ENCODE measurements at places on chromosomes 16 and 17.

DNA sequence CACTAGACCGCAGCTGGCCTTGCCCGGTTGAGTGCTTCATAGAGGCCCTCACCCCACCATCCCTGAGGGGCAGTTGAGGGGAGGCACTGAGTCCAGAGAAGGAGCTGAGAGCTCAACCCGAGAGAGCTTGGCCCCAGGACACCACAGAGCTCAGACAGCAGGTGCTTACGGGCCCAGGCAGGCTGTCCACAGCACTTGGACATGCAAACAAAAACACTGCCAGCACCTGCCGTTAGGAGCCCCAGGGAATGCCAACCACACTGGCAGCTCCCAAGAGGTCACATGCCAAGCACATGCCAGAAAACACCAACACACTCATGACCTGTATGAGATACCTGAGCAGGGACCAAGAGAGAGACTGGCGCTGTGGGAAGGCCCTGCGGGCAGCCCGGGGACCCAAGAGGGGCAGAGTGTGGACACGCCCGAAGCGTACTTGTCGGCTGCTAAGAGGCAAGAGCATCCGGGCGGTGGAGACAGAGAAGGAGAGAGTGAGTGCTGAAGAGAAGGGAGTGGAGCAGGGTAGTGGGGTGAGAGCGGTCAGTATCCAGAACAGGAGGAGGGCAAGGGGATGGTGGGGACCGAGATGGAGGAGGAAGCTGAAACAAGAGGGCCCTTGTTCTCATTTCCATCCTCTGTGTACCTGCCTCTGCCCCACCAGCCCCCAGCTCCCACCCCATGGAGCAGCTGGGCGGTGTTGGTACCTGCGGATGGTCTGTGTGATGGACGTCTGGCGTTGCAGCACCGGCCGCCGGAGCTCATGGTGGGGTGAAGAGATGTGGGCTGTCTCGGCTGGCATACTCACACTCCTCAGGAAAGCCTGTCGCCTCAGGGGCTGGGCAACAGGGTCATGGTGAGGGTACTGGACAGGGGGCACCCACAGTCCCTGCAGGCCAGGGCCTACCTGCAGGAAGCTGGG is 8.2 kb downstream of the RHBDF1 start:
- no peak for DNase-seq

- no peak for DNase-seq
Observed at GRCh38 chr17:39167476-39167875, 1.5 kb upstream of the ARL5C start.

DNA sequence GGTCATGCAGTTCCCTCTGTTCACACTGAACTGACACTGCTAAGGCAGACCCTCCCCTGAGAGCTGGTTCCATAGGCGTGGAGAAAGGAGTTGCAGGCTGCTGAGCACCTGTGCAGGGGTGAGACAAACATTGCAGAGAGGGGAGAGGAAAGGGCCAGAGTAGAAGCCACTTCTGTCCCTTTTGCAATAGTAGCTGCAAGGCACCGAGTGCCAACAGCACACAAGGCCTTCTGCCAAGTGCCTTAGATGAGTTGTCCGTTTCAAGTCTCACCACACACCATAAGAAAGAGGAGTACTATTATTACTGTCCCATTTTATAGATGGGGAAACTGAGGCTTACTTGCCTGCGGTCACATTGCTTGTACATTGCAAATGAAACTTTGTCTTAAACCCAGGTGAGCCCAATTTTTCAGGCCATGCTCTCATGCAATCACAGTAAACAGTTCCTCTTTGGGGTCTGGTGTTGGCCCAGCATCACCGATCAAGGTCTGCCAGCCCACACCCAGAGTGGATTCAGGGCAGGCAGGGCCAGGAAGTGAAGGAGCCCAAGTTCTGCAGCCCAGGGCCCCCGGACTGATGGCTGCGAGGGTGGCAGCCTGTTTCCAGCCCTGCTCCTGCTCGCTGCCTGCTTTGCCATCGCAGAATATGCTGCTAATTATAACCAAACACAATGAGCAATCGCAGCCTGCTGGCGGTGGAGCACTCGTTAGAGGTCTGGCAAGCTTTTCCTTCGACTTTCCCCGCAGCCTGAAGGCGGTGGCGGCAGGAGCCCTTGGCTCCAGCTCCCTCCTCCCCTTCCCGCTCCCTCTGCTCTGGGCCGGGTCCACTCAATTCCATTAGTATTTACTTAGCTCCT is 36.8 kb upstream of the DYNLL2 start:
- DNase-seq, result no peak

GRCh38 chr17:8846768-8847211 is 20.7 kb downstream of the PIK3R6 start:
- DNase-seq, result no peak

DNA sequence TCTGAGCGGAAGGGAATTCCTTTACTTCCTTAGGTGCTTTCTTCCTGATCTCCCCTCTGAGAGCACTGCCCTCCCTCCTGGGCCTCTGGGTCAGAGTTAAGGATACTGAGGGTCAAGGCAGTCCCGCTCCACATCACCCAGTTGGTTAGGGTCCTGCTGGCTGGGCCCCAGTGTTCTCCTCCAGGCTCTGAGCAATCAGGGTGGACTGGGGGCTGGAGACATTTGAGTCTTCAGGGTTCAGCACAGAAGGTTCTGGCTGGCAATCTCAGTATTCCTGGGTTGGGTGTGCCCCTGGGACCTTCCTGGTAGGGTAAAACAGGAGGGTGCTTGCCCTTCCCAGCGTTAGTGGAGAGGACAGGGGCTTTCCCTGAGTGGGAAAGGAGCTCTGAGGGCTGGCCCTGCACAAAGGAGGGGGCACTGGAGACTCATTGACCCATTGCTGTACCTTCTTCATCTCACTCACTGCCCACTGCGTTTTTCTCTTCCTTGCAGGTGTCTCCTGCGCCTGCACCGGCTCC is 448 bp downstream of the MT1M start:
- DNase-seq, result no peak

DNA sequence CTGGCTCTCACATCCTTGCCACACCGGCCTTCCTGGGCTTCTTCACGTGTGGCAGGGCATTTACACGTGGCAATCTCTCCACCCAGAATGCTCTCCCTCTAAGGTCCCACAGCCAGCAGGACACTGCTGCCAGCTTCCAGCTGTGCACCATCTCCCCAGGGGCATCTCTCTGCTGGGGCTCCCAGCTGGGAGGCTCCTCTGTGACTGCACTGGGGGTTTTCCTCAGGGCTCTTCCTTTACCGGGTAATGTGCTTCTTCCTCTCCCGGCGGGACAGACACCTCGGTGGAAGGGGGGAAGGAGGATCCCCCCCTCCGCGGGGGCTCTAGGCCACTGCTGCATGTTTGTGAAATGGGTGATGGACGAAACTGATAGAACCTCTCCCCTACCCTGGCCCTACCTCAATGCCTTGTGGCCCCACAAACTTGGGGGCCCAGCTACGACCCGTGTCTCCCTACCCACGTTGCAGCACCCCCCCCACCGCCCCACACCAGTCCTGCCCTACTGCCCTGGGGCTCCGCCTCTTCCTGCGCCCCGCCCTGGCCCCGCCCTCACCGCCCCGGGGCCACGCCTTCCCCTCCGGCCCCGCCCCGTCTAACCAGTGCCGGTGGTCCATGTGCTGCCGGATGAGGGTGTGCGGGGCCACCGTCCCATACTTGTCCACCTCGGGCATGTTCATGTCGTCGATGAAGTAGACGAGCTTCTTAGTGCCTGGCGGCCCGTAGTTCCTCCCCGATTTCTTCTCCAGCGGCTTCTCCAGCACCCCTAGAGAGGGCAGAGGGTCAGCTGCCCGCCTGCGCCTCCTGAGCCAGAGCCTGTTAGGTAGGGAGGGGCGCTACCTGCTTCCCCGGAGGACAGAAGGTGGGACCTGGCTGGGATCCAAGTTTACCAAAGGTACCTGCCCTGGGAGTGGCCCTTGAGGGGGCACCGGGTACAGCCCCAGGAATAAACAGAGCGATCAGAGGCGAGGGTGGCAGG is 92.6 kb downstream of the DNAH17 start:
- DNase-seq, result no peak

GRCh38 chr17:58329035-58329809 is 627 bp upstream of the TSPOAP1 start:
- DNase-seq, result no peak

DNA sequence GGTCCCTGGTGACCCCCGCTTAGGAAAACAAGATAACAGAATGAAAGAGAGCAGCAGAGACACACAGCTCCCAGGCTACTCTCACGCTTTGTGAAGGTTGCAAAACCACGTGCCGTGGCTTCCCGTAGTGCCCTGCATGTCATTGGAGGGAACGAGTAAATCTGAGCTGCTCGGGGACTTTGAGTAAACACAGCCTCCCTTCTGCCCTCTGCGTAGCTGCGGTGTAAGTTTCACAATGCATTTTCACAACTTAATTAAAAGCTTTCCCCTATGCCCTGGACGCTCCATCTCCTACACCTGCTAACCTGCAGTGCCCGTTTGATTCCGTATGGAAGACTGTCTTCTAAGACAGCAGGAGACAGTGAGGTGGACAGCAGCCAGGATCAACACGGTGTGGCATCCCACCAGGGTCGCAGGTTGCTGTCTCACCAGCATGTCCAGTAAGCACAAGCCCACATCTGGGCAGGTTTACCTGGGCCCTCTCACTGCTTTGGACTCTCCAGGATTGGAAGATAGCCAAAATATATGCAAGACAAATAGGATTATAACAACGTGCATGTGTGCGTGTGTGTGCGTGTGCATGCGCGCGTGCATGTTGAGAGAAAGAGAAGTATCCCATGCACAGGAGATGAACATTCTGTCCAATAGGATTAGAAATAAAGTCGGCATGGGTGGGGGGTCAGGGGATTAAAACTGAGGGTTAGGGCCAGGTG is 116.4 kb upstream of the RCVRN start:
- DNase-seq, result no peak

DNA sequence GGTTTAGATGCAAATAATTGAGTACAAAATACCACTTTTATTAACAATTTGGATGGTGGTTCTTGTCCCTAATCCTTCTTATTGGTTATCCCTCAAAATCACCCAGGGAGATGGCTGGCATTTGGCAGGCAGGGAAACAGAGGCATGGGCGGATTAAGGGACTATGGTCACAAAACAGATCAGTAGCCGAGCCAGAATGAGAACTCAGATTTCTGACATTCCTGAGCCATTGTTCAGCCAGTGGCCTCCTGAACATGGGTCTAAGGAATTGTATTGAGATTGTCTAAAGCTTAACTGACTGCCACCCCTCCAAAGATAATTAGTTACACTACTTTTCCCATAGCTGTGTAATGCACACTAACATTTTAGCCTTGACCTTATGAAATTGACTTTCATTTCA is 88.4 kb downstream of the CHD9NB start:
- no peak for DNase-seq

- no peak for DNase-seq
Observed at GRCh38 chr17:27038676-27039075, 255.2 kb upstream of the WSB1 start.

Data from NCI-H748 treated with DMSO at 0.1 percent for 48 hours (cell line).